Naive thymus-derived CD8-positive, alpha-beta T cell (primary cell): ENCODE measurements at places on chromosomes 5 and 9.

GRCh38 chr9:137984005-137984404 lies 106.4 kb downstream of the CACNA1B start:
- DNase-seq = no peak

DNA sequence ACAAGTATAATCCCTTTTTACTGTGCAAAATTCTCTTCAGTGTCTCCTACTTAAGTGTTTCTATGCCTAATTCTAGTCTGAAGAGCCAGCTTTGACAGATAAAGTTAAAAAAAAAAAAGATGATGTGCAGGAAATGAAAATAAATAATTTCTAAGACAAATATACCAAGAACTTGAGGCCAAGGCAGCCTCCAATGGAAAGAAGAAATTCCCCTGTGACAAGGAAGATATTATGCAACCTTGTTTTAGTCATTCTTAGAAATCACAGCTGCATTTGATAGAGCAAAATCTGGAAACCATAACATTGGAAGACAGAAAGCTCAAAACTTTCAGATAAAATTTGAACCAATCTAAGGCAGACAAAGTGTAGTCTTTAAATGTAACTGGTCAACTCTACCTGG lies 375.9 kb upstream of the TLE4 start:
- no peak for DNase-seq

DNA sequence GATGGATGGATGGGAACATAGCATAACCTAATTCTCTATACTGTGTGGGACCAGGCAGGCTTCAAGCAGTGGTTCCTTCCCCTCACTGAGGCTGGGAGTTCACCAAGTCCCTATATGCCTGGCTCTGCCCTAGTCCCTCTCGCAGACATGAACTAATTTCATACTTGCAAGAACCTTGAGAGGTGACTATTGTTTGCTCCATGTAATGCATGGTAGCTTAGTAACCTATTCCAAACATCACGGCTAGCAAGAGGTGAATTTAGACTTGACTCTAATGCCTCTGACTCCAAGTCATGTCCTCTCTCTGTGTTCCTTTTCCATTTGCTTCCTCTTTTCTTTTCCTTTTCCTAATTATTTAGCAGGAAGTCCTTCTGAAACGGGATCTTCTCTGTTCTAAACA lies 25.9 kb upstream of the ERMP1 start:
- DNase-seq = no peak

- DNase-seq = no peak
These were observed 109.2 kb downstream of the ADAMTS19 start for GRCh38 chr5:129569295-129569694.

- DNase-seq = no peak
These were observed 576.2 kb upstream of the CTNND2 start for GRCh38 chr5:12480487-12480886.

GRCh38 chr5:2381861-2382260 lies 369.6 kb downstream of the IRX2 start:
- DNase-seq = no peak

DNA sequence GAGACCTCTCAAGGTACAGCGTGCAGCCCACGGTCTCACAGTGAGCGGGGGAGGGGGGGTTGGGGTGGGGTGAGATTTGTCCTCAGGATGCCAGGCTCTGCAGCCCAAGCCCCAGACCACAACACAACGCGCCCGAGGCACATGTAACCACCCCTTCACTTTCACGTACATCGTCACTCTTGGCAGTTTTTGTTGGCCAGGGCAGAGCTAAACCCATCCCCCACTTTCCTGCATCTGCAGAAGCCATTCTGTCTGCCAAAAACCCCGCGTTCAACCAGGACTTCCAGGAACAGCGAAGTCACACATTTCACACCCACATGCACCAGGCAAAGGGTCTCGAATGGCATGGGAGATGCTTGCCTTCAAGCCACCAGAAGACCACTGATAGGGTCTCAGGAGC lies 9.4 kb upstream of the SMIM23 start:
- no peak for DNase-seq

- DNase-seq = no peak
These were observed 117.3 kb upstream of the ADAMTS19 start for GRCh38 chr5:129342796-129343195.

- no peak for DNase-seq
These were observed 110.7 kb upstream of the NFIL3 start for GRCh38 chr9:91534374-91534773.

DNA sequence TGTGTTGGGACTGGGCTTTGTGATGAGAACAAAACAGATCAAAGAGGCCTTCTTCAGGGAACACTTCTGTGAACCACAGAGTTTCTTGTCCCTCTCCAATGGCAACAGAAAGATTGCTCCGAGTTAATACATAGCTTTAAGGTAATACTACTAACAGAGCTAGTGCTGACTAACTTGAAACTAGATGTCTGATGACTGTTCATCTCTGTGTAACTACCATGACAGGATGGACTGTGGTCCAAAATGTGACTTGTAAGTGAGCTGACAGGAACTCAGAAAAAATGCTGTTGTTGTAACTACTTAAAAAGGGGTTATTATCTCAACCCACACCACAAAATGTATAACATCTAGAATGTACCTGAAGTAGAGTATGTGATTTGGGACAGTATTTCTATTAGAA lies 630.2 kb upstream of the DMAC1 start:
- DNase-seq = no peak

GRCh38 chr5:1672396-1672795 lies 127.2 kb downstream of the MRPL36 start:
- DNase-seq = no peak

GRCh38 chr9:84151640-84152039 lies 171.0 kb downstream of the RMI1 start:
- no peak for DNase-seq

GRCh38 chr5:16007750-16008415 lies 171.7 kb downstream of the MARCHF11 start:
- no peak for DNase-seq

GRCh38 chr5:74863726-74864125 lies 2.5 kb downstream of the FAM169A start:
- DNase-seq = no peak

DNA sequence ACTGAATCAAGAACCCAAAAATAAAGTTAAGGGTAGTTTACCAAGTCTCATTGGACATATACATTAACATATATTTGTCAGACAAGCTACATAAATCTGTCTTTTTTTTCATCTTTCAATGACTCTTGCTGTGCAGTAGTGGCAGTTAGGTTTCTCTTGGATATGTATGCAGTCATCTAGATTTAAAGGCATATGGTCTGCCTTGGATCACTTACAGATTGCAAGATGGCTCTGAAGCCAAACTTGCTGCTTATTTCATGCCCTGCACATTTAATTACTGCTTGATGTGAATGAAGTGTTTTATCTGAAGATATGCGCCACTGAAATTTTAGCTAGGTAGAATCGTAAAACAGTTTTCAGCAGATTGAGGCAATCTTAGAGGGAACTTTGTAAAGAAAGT lies 18.6 kb upstream of the MAN2A1 start:
- no peak for DNase-seq

GRCh38 chr9:75939536-75940111 lies 49.2 kb downstream of the PCSK5 start:
- DNase-seq = no peak

DNA sequence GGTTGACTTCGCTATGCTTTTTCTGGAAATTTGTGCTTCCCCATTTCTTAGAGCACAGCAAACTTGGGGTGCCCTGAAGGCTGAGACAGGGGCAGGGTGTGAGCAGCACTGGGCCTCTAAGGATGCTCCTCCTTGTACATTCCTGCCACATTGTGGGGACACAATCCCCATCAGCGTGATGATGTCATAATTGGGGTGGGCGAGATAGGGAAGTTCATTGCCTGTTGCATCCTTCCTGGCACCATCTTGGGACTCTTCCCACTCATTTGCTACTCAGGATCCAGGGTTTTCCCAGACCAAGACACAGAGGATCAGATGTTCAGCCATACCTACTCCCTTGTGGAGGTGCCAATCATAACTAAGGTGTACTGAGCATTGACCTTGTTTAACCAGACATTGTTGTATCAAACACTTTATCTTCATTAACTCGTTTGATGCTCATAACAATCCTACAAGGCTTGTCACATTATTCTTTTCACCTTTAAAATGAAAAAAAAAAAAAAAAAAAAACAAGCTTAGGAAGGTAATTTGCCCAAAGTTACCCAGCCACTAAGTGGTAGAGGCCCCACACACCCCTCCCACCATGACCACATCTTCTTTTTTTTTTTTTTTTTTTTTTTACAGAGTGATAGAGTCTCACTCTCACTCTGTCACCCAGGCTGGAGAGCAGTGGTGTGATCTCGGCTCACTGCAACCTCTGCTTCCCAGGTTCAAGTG lies 87.6 kb downstream of the UGCG start:
- no peak for DNase-seq

- DNase-seq = no peak
These were observed 700.5 kb upstream of the RGMB start for GRCh38 chr5:98072921-98073320.

DNA sequence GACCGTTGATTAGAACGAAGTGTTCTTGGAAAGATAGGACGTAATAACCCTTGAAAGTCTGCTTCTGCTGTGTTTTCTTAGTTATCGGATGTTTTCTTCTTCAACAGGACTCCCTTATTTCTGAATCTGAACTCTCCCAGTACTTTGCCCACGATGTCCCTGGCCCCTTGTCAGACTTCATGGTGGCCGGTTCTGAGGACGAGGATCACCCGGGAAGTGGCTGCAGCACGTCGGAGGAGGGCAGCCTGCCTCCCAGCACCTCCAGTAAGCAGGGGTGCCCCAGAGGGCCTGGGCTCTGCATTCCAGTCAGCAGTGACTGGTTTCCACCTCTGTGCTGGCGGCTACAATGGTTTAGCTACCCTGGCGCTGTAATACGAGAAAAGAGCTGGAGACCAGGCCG lies 102.1 kb downstream of the GOLPH3 start:
- DNase-seq = no peak
